Stimulated activated CD8-positive, alpha-beta memory T cell treated with anti-CD3 and anti-CD28 coated beads, Interleukin-15, amount 100 ng/mL, for 24 hours (primary cell): ENCODE measurements at places on chromosomes 4 and X.

GRCh38 chr4:150976478-150977118 is 38.5 kb downstream of the LRBA start:
- no peak for DNase-seq

DNA sequence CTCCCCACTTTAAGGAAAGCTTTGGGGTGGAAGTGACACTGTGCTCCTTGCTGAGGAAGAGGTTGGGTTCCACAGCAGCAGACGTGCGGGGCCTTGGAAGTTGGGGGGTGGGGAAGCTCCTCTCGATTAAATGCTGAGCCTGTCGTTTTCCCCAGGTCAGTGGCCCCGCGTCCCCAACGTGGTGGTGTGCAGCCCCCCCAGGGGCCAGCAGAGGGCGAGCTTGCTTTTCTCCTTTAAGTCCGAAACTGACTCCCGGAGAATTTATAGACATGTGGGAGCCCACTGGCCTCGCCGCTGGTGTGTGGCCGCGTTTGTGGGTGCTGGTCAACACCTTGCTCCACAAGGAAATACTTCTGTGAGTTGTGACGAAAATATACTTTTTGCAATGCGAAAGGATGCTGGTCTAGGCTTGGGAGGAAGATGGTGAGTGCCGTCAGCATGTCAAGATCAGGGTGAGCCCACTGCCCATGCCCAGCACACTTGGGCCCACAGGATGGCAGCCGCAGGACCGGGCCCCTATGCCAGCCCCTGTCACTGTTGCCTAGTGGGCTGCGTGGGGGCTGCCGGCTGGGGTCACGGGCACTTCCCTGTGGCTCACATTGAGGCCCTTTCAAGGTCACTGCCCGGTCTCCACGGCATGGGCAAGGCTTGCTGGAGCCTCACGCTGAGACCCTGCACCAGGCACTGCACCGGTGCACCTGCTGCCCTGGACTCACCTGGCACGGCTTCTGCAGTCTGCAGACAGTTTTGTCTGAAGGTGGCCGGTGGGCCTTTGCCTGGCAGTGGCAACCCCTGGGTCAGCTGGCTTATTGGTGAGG is 9.4 kb downstream of the UVSSA start:
- no peak for DNase-seq

GRCh38 chr4:1115528-1116293 is 2.3 kb upstream of the RNF212 start:
- no peak for DNase-seq

DNA sequence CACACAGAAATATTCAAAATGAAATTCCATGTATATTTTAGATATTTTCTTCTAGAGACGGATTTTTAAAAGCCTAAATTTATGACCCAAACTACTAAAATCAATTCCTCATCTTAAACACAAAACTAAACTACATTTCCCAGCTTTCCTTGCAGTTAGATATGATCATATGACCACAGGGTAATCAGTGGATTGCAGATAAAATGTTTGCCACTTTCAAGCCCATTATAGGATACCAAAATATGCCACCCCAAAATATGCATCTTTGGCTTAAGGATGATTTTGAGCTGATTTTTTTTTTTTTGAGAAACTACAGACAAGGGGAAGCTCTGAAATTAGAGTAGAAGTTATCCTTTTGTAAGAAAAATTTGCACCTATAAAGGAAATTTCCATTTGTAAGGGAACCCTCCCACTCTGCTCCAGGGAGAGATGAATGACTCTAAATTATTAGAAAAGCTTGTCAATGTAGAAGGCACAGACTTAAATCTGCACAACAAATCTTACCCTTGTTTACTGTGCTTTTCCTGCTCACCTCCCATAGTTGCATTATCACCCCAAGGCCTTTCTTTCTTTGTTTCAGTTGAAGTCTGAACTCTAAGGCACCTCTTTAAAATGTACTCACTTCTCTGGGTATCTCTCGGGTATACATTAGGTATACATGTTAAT is 503.0 kb downstream of the PDHA2 start:
- no peak for DNase-seq

DNA sequence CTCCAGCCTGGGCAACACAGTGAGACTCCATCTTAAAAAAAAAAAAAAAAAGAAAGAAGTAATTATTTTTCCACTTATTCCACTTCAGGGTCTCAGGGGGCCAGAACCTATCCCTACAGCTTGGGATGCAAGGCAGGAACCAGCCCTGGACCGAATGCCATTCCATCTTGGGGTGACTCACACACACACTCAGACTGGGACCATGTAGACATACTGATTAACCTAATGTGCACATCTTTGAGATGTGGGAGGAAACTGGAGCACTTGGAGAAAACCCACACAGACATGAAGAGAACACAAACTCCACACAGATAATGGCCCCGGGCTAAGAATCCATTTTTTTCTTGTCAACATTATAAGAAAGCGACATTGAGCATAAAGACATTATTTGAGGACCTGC is 132.5 kb downstream of the PTTG2 start:
- DNase-seq = no peak

GRCh38 chr4:80231180-80231579 is 33.9 kb downstream of the PRDM8 start:
- DNase-seq = no peak

GRCh38 chr4:159722918-159723317 is 620.0 kb downstream of the RAPGEF2 start:
- DNase-seq = no peak

DNA sequence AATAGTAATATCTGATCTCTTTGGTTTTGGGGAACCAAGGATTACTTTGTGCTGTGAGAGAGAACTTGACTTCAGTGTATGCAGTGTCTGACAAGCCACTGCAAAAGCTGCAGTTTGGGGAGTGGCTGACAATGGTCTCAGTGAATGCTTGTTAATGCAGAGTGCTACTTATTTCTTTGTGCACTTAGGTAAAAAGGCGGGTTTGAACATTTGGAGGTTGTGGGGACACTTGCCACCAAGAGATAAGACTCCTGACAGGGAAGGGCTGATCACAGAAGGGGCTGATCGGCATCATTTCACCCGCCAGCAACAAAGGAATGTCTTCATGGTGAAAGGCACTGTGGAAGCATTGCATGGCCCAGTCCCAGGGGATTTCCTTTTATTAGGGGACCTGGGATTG is 28.6 kb upstream of the USP46 start:
- DNase-seq = no peak

- DNase-seq = no peak
Observed at GRCh38 chrX:51742586-51742985, 656 bp upstream of the GSPT2 start.

- no peak for DNase-seq
Observed at GRCh38 chr4:22573198-22573597, 57.3 kb upstream of the ADGRA3 start.

GRCh38 chr4:107862658-107863057 is 37.9 kb downstream of the SGMS2 start:
- DNase-seq = no peak

DNA sequence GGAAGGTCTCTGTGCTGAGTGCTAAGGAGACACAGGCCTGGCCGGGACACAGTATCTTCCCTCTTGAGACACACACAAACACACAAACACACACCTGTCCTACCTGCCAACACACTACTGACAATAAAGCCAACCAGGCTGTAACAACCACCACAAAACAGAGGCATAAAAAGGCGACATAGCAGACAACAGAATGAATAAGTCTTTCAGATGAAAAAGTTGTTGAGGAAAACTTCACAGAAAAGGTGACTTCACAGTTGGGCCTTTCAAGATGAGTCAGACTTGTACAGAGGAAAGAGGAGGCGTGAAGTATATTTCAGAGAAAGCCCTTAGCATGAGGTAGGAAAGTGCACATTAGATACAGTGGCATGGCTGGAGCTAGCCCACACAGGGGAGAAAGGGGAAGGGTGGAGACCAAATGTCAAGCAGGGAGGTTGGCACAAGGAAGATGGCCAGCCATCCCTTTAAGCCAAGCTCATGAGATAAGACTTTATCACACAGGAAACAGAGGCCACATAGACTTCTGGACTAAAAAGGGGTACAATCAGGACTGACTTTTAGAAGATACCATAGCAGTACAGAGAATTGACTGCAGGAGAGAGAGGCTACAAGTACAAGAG is 54.0 kb downstream of the SLC9A7 start:
- DNase-seq = no peak

GRCh38 chr4:123350191-123350544 is 46.4 kb upstream of the SPRY1 start:
- no peak for DNase-seq

DNA sequence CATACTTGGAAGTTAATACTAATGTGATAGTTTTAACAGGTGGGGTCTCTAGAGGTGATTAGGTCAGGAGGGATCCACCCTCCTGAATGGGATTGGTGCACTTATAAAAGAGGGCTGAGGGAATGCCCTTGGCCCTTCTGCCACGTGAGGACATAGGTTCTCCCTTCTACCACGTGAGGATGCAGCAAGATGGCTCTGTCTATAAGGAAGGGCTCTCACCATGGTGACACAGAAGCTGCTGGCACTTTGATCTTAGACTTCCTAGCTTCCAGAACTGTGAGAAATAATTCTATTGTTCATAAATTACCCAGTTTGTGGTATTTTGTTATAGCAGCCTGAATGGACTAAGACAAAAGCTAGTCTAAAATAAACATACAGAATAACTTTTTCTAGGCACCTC is 1.0 kb downstream of the AADAT start:
- no peak for DNase-seq

DNA sequence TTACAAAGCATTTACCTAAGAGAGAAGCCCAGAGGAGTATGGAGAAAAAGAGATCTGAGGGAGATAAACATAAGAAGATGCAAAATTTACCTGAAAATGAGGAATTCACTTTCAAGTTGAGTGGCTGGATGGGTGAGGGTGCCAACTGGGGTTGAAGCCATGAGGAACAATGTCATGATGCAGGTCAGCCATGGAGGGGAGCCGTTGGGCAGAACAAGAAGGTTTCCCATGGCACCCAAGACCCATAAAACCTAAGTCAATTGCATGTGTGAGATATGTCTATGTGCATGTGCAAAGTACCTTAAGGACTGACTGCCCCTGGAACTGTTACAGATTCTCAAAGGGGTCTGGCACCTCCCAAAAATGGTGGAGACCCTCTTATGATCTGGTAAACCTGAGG is 46.6 kb upstream of the PRRG1 start:
- DNase-seq = no peak

DNA sequence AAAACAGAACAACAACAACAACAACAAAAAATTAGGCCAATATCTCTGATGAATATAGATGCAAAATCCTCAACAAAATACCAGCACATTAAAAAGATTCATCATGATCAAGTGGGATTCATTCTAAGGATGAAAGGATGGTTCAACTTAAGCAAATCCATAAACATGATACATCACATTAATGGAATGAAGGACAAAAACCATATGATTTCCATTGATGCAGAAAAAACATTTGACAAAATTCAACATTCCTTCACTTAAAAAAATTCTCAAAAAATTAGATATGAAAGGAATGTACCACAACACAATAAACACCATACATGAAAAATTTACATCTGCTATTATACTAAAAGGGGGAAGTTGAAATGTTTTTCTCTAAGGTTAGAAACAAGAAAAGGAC is 103.3 kb downstream of the IL15 start:
- DNase-seq = no peak

GRCh38 chr4:87865960-87866598 is 33.3 kb downstream of the MEPE start:
- no peak for DNase-seq

GRCh38 chr4:135371137-135371536 is 1169.5 kb upstream of the PABPC4L start:
- no peak for DNase-seq

- no peak for DNase-seq
Observed at GRCh38 chrX:50638123-50638522, 167.5 kb upstream of the DGKK start.

DNA sequence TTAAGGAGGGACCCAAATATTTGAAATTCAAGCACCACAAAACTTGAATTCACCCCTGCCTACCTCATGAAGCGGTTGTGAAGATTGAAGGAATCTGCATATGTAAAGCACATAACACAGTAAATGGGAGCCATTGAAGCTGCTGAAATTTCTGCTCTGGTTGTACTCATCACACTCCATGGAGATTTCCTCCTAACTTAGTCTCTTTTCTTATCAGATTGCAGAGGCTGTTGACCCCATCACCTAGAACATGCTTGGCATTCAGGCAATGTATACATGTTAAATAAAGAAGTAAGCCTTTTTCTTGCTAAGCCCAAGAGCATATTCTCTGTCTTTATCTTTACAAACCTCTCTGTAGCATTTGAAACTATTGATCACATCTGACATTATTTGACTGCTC is 104.9 kb upstream of the TNIP3 start:
- DNase-seq = no peak

DNA sequence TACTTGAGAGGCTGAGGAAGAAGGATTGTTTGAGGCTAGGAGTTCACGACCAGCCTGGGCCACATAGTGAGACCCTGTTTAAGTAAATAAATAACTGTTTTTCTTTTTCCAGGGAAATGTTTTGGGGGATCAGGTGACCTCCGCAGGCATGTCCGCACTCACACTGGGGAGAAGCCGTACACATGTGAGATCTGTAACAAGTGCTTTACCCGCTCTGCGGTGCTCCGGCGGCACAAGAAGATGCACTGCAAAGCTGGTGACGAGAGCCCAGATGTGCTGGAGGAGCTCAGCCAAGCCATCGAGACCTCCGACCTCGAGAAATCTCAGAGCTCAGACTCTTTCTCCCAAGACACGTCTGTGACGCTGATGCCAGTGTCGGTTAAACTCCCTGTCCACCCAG is 30.5 kb downstream of the ZBTB49 start:
- DNase-seq = no peak

DNA sequence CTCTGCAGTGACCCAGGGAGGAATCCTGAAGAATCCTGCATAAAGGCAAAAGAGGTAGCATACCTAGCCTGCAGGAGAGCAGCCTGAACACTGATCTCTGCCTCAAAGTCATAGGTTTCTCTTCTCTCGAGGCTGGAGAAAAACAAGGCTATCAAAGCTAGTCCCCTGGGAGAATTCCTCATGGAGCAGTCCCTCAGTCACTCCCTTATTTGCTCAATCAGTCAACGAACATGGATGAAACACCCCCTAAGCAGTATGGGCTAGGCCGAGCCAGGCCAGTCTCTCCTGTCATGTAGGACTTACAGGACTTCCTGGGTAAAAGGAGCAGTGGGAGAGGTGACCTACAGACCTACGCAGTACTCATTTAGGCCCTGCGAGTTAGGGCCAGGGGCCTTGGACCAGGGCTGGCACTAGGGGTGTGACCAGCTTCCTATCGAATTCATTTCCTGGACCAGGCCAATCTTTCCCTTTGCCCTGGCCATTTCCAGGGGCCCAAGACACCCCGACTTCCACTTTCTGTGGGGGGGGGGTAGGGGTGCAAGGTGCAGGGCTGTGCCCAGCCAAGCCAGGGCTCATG is 164.1 kb downstream of the EFNB1 start:
- no peak for DNase-seq

- DNase-seq = no peak
Observed at GRCh38 chr4:7922466-7922865, 17.2 kb downstream of the AFAP1 start.

GRCh38 chrX:78066110-78066509 is 37.9 kb upstream of the PGK1 start:
- DNase-seq = no peak

- no peak for DNase-seq
Observed at GRCh38 chr4:85573270-85573669, 98.3 kb downstream of the ARHGAP24 start.

GRCh38 chr4:95250544-95251137 is 298.1 kb downstream of the UNC5C start:
- DNase-seq = no peak

GRCh38 chr4:21742326-21742725 is 206.2 kb downstream of the KCNIP4 start:
- no peak for DNase-seq
